ENCODE measurements at places on chromosomes 16 and 17.

DNA sequence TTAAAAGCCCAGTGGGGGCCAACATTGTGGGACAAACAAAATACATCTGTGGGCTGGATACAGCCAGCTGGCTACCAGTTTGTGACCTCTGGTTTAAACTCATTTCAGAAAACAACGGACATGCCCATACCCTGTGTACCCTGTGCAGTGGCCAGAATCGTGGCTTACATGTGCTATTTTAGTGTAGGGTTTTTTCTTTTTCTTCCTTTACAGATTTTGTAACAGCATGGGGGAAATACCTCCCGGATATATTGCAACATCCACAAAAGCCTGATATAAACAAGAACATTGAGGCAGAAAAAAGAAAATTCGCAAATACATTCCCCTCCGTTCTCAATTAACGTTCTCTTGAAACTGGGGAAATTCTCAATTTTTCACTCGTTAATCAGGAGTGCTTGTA, 7.3 kb downstream of the HS3ST4 start:
- DNase-seq, result no peak

DNA sequence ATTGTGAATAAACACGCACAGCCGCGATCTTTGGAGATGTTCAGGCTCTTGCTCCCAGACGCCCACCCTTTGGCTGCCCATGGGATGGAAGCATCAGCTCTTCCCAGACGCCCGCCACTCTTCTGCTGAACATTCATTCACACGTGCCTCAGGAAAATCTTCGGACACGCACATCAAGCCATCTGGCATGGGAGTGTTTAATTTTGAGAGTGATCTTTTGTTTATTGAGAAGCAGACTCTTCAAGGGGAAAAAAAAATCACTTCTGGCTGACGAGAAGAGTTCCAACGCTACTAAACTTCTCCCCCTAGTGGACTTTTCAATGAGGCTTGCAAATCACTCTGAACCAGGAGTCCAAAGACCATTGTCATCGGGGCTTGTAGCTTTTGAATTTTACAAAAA, 62.0 kb upstream of the NUDT7 start:
- DNase-seq, result no peak

- DNase-seq, result peak; percentile 36
These were observed 8.7 kb upstream of the UBE2G1 start for GRCh38 chr17:4375039-4375748.

GRCh38 chr17:17919169-17920107, 52.8 kb downstream of the TOM1L2 start:
- DNase-seq, result peak; percentile 50

- no peak for DNase-seq
These were observed 51.3 kb upstream of the TMC5 start for GRCh38 chr16:19366391-19366790.

DNA sequence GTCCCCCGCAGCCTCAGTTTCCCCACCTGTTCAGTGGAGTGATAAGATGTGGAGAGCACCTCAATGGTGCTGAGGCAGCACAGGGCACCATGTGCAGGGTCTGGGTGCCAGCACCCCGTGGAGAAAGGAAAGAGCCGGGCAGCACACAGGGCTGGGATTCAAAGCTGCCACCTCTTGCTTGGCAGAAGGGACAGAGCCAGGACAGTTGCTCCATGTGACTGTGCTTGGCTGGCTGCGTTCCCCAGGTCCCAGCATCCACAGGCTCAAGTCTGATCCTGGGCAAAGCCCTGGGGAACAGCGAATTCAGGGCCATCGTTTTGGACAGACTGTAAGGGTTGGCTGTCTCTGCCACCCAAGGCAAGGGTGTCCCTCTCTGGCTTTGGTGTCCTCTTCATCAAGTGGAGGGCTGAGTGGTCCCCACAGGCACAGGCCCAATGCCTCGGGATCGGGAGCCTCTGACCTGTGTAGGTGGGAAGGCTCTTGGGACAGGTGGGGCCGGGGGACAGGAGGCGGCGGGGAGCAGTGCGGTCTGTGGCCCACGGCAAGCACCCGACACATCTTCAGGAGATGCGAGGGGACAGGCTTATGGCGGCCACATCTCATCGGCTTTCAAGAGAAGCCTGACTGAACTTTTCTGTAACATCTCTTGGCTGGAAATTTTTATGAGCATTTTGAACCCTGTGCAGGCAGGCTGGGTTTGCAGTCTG, 8.5 kb downstream of the ZNF469 start:
- DNase-seq, result no peak

GRCh38 chr16:8850279-8850885, 18.4 kb downstream of the CARHSP1 start:
- no peak for DNase-seq

DNA sequence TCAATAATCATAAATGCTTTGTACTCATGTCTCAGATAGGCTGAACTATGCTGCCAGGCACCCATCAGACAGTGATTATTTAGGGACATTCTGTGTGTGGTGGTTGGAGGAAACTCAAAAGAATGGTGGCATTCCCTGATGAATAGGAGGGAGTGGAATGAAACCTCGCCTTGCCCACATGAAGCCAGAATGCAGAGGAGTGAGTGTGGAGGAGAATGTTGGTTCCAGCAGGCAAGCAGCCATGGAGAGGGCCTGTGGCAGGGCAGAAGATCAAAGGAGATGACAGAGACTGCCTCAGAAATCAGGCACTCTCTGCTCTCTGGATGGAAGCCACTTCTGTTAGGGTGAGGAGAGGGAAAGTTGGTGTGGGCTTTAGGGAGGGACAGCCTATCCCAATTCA, 22.5 kb downstream of the KCTD19 start:
- no peak for DNase-seq

DNA sequence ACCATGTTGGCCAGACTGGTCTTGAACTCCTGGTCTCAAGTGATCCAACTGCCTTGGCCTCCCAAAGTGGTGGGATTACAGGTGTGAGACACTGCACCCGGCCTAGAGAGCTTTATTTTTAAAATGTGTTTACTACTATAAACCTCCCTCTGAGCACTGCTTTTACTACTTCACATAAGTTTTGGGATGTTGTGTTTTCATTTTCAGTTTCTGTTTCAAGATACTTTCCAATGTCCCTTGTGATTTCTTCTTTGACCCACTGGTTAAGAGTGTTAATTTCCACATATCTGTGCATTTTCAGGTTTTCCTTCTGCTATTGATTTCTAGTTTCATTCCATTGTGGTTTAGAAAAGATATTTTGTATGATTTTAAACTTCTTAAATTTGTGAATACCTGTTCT, 74.4 kb downstream of the NETO2 start:
- DNase-seq, result no peak

GRCh38 chr16:87125206-87126155, 191.7 kb downstream of the C16orf95 start:
- no peak for DNase-seq

DNA sequence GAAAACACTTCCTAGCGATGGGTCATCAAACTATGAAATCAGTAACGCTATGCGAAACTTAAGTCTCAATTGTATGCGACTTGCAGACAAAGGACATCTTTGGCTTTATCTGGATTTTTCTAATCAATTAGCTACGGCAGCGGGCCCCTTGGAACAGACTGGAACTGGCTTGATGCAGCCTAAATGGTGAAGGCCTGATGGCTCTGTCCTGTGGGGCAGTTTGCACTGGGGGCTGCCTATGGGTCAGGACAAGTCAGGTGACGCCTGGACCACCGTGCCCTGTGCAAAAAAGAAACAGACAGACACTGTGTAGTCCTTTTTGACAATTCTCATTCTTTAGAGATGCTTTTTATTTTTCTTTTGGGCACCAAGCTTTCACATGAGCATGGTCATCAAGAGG, 22.0 kb downstream of the MTHFSD start:
- no peak for DNase-seq

DNA sequence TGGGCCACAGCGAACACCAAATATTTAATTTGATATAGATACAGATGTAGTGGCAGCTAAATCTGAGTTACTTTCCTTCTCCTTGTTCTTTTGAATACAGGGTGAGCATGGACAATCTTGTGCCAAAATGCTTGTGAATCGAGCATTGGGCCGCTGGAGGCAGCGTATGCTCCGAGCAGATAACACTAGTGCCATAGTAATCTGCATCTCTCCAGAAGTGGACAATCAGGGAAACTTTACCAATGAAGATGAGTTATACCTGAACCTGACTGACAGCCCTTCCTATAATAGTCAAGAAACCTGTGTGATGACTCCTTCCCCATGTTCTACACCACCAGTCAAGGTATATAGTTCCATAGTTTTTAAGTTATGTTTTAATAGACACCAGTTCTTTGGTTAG, 21.2 kb upstream of the BCAS3 start:
- no peak for DNase-seq

- DNase-seq, result no peak
These were observed 12.5 kb downstream of the CYB5B start for GRCh38 chr16:69436896-69437295.

DNA sequence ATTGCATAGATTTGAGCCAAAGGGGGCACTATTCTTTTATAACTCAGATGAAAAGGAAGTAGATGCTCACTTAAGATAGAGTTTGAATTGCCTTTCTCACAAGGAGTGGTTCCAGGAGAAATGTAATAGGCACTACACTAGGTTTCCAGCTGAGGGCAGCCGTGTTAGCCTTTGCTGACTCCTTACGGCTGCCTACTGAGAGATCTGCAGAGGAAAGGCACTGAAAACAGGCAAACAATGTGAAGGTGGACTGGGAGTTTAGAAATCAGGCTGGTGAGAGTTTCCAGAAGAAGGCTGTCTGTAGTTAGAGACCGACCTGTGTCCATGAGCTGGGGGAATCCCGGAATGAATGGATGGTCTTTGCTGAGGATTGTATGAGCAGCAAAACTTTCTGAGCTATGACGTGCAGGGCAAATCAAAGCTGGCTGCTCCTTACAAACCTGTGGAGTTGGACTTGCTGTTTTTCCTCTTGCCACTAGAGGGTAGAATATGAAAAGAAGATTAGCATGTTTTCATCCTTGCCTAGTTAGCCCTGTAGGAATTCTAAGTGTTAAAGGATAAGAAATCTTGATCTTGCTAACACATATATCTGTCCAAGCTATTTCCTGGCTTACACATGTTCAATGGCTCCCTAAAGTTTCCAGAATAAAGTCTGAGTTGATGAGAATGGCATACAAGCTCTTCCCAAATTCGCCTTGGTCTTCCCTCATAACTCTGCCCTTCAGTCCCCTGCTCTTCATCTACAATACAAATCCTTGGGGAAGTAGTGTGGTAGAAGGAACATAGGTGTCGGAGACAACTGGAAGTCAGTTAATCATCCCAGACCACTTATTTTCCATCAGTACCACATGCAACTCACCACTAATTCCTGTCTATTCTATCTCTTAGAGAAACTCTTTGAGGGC, 20.1 kb upstream of the TAOK1 start:
- peak; percentile 50 for DNase-seq

- DNase-seq, result no peak
These were observed 15.1 kb upstream of the PDK2 start for GRCh38 chr17:50080096-50080480.

GRCh38 chr17:27430882-27431491, 25.3 kb upstream of the KSR1 start:
- no peak for DNase-seq

DNA sequence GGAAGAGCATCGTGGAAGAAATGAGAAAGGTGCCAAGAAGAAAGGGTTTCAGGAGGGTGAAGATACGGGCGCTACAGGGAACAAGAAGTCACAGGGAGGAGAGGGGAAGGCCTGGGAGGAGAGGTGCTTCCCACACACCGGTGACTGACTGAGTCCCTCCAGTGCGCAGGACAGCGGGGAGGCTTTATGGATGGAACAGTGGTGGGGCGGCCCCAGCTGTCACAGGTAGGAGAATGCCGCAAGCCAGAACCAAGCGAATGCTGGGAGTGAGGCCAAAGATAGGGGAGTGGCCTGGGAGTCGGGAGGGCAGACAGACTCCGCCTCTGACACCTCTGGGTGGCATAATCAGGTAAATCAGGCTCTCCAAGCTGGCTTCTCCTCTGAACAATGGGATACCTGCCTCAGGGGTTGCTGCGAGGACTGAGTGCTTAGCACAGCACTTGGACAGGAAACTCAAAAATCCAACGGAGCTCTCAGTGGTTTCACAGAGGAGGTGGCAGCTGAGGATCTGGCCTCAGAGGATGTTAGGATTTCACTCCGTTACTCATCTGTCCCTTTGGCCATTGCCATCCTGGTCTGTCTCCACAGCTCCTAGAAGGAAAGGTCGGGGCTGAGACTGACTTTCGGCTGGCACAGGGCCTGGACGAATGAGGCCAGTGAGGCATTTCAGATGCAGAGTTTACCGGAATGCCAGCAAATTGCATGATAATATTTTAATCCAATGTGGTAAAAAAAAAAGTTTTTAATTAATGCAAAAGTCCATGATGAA, 717 bp upstream of the CNP start:
- DNase-seq, result peak; percentile 39

DNA sequence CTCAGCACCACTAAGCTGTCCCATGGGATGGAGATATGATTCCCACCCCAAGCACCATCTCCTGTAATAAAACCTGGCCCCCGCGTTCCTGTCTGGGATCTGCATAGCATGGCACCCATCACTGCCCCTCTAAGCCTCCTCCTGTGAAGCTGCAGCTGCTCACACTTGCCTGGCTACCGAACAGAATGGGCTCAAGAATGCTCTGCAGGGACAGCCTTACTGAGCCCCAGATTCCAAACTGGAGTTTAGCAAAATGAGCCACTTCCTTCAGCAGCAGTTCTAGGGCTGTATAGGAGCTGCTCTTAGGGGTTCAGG, 256.1 kb downstream of the CPPED1 start:
- no peak for DNase-seq

DNA sequence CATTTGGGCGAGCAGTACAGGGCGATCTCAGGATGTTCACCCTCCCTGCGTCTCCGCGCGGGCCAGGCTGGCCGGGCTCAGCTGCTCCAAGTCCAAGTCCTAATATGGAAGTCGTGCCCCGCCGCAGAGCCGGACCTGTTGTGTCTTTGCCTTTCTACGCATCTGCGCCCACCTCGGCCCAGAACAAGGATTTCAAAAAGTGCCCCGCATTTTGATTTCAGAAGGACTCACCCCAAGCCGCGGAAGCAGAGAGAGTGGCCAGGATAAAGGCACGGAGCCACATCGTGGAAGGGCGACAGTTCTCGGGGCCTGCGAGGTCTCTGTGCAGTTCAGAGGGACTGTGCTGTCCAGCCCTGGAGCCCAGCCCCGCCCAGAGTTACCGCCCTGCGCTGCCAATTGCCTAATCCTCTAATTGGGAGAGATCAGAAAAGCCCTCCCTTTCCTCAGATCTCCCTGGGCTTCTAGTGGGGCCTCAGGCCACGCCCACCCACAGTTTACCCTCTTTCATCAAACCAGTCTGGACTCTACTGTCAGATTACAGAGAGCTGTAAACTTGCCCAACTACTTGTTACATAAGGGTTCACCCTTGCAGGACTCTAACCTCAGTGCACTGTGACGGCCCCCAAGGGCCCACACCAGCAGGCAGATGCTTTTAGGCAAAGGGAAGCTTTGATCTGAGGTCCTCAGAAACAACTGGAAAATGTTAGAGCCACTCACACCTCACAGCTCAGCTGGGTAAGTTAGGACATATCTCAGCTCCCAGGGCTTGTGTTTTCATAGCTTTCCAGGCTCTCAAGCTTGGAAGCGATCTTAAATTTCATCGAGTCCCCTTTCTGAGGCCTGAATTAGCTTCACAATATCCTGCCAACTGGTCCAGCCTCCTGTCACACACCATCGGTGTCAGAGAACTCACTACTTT, at the start of gene CES1:
TSS of gene CES1 (minus strand) at position 324 of the 919 bp plus-strand sequence. CDS start at position 283, 41 bp downstream.
- no peak for DNase-seq

All from immature natural killer cell (primary cell).